ENCODE measurements at places on chromosomes 11 and 22. TPM values are rescaled to one million over a fixed set of nuclear protein-coding genes. Genes with fewer than 3 reads are reported as not detected.
A peak's percentile ranks its signal among the peaks of the same experiment; 100 is the strongest.

DNA sequence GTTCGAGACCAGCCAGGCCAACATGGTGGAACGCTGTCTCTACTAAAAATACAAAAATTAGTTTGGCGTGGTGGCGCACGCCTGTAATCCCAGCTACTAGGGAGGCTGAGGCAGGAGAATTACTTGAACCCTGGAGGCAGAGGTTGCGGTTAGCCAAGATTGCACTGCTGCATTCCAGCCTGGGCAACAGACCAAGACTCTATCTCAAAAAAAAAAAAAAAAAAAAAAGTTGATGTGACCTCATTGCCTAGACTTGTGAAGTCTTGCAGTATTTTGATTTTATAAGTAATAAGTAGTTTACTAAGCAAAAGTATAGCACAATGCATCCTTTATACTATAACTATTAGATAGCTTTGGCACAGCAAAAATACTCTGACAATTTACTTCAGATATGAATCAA, 9.9 kb upstream of the CUL5 start:
- no peak overlapping the region for H3K4me3 ChIP-seq
- H3K27me3 ChIP-seq, result no peaks in the 10 kb centered on the region
- no peak overlapping the region for H3K27ac ChIP-seq
- no peaks in the 10 kb centered on the region for H3K36me3 ChIP-seq

GRCh38 chr11:95531116-95531515, 258.5 kb downstream of the FAM76B start:
- no peaks in the 10 kb centered on the region for H3K4me1 ChIP-seq
- no peaks in the 10 kb centered on the region for H3K27me3 ChIP-seq

- H3K4me3 ChIP-seq, result peak within 1 kb of the TSS; percentile 96
- no peaks in the 10 kb centered on the region for H3K36me3 ChIP-seq
- H3K4me1 ChIP-seq, result peaks cover 13% of the 10 kb centered on the region
- DNase-seq, result peak; percentile 54
- H3K27ac ChIP-seq, result peak within 1 kb of the TSS; percentile 84
Measured at GRCh38 chr11:32892355-32893092, at the start of gene QSER1. QSER1 (plus strand) TSS chr11:32892811; CDS start chr11:32893126, 315 bp downstream.

- H3K36me3 ChIP-seq, result no peaks in the 10 kb centered on the region
- H3K4me3 ChIP-seq, result no peak overlapping the region
- H3K27me3 ChIP-seq, result no peaks in the 10 kb centered on the region
- H3K4me1 ChIP-seq, result peaks cover 12% of the 10 kb centered on the region
- no peak overlapping the region for H3K27ac ChIP-seq
Measured at GRCh38 chr22:38881464-38881871, 9.5 kb upstream of the CBX6 start.

- H3K4me3 ChIP-seq, result no peak overlapping the region
- H3K4me1 ChIP-seq, result peaks cover 3% of the 10 kb centered on the region
- H3K27ac ChIP-seq, result no peak overlapping the region
- peak; percentile 15 for DNase-seq
- no peaks in the 10 kb centered on the region for H3K27me3 ChIP-seq
Measured at GRCh38 chr11:28009996-28010395, 98.0 kb downstream of the KIF18A start.

GRCh38 chr11:12543596-12544415, 130.4 kb upstream of the TEAD1 start:
- H3K4me3 ChIP-seq, result no peak overlapping the region
- peaks cover 37% of the 10 kb centered on the region for H3K4me1 ChIP-seq
- H3K27ac ChIP-seq, result no peak overlapping the region
- H3K36me3 ChIP-seq, result no peaks in the 10 kb centered on the region
- H3K27me3 ChIP-seq, result no peaks in the 10 kb centered on the region

DNA sequence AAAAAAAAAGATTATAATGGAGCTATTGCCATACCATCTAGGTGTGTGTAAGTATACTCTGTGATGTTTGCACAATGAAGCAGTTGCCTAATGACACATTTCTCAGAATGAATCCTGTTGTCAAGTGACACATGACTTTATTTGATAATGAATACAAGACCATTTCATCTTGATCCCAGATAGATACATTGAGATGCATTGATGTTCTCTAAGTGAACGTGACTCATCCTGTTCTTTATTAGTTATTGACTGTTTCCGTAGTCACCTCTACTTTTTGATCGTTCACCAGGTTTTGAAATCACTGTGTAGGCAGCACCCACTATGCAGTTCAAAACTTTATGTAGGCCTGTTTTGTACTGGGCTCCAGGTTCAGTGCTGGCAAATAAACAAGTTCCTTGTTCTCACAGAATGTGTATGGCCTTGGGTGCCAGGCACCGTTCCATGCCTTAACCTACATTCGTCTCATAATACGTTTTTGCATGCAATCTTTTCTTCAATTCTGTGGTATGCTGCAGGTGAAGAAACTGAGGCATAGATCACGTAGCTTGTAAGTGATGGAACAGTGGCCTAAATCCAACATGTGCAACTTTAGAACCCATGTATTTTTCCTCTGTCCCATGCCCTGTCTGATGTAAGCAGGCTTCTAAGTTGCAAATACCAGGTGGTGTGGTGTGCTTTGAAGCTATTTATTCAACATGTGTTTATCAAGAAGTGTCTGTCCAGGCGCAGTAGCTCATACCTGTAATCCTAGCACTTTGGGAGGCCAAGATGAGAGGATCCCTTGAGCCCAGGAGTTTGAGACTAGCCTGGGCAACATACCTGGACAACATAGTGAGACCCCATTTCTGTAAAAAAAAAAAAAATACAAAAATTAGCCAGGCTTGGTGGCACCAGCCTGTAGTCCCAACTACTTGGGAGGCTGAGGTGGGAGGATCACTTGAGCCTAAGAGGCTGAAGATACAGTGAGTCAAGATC, 10.4 kb downstream of the SREBF2 start:
- no peaks in the 10 kb centered on the region for H3K4me1 ChIP-seq
- no peak for DNase-seq
- no peak overlapping the region for H3K4me3 ChIP-seq
- no peaks in the 10 kb centered on the region for H3K27me3 ChIP-seq
- no peak overlapping the region for H3K27ac ChIP-seq

- no peaks in the 10 kb centered on the region for H3K36me3 ChIP-seq
- H3K4me1 ChIP-seq, result no peaks in the 10 kb centered on the region
Measured at GRCh38 chr11:93983542-93984195, 37.5 kb upstream of the HEPHL1 start.

GRCh38 chr11:67083786-67084366, 27.2 kb downstream of the RHOD start:
- H3K27ac ChIP-seq, result no peak overlapping the region
- no peak for DNase-seq
- H3K27me3 ChIP-seq, result no peaks in the 10 kb centered on the region
- no peaks in the 10 kb centered on the region for H3K36me3 ChIP-seq

DNA sequence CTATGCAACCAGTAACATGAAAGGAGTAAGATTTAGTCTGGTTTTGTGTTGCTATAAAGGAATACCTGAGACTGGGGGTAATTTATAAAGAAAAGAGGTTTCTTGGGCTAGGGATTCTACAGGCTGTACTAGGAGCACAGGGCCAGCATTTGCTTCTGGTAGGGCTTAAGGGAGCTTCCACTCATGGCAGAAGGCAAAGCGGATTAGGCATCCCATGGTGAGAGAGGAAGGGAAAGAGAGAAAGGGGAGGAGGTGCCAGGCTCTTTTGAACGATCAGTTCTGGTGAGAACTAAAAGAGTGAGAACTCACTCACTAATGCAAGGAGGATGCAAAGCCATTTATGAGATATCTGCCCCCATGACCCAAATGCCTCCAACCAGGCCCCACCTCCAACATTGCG, 283.2 kb downstream of the OPCML start:
- no peaks in the 10 kb centered on the region for H3K27me3 ChIP-seq
- H3K36me3 ChIP-seq, result no peaks in the 10 kb centered on the region
- no peak overlapping the region for H3K27ac ChIP-seq
- H3K4me3 ChIP-seq, result no peak overlapping the region
- DNase-seq, result no peak
- no peaks in the 10 kb centered on the region for H3K4me1 ChIP-seq

DNA sequence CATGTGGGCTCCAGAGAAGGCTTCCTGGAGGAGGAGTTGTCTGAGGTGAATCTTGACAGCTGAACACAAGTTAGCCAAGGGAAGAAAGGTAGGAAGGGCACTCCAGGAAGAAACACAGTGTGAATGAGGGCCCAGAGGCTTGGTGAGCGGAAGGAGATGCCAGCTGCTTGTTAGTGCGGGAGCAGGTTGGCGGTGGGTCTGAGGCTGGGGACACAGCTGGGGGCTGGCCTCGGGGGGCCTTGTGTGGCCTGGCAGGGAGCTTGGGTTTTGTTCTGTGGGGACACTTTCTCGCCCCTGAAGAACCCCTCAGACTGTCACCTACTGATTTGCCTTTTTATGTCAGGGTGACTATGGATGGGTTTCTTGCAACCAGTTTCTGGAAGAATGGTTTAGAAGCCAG, 160.0 kb downstream of the ST3GAL4 start:
- H3K27ac ChIP-seq, result no peak overlapping the region
- no peak for DNase-seq
- H3K4me1 ChIP-seq, result no peaks in the 10 kb centered on the region
- H3K4me3 ChIP-seq, result no peak overlapping the region
- no peaks in the 10 kb centered on the region for H3K27me3 ChIP-seq

- no peak for DNase-seq
- peaks cover 14% of the 10 kb centered on the region for H3K27me3 ChIP-seq
- no peak overlapping the region for H3K4me3 ChIP-seq
- no peaks in the 10 kb centered on the region for H3K36me3 ChIP-seq
Measured at GRCh38 chr11:44971185-44971584, 20.5 kb upstream of the TP53I11 start.

- DNase-seq, result no peak
- no peaks in the 10 kb centered on the region for H3K4me1 ChIP-seq
- no peak overlapping the region for H3K4me3 ChIP-seq
- H3K27ac ChIP-seq, result no peak overlapping the region
- H3K36me3 ChIP-seq, result no peaks in the 10 kb centered on the region
Measured at GRCh38 chr11:117668321-117668751, 128.7 kb downstream of the DSCAML1 start.

- no peaks in the 10 kb centered on the region for H3K36me3 ChIP-seq
- no peak overlapping the region for H3K27ac ChIP-seq
- H3K4me1 ChIP-seq, result no peaks in the 10 kb centered on the region
- no peaks in the 10 kb centered on the region for H3K27me3 ChIP-seq
- DNase-seq, result no peak
- H3K4me3 ChIP-seq, result no peak overlapping the region
Measured at GRCh38 chr11:79117488-79117887, 323.3 kb downstream of the TENM4 start.

DNA sequence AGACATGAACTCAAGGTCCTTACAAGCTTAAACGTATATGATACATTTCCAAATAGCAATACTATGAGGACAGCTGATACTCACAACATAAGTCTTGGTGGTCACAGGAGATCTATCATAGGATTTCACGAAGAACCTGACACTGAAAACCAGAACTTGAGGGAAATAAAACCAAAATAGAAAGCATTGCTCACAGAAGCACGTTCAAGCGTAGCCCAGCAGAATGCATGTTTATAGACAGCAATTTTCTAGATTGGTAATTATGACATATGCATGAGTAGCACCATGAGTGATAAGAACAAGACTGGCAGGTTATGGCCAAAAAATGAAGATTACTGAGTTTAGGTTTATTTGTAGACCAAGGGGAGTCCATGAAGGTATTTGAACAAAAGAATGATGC, 243.5 kb downstream of the ETS1 start:
- H3K4me1 ChIP-seq, result no peaks in the 10 kb centered on the region
- H3K4me3 ChIP-seq, result no peak overlapping the region
- DNase-seq, result no peak
- H3K36me3 ChIP-seq, result no peaks in the 10 kb centered on the region

GRCh38 chr11:115518983-115519628, 14.9 kb upstream of the CADM1 start:
- DNase-seq, result no peak
- no peaks in the 10 kb centered on the region for H3K4me1 ChIP-seq
- H3K27ac ChIP-seq, result no peak overlapping the region
- H3K27me3 ChIP-seq, result peaks cover 2% of the 10 kb centered on the region

GRCh38 chr22:21975273-21975672, 7.3 kb downstream of the TOP3B start:
- no peak for DNase-seq
- H3K4me1 ChIP-seq, result no peaks in the 10 kb centered on the region
- H3K27ac ChIP-seq, result no peak overlapping the region
- H3K4me3 ChIP-seq, result no peak overlapping the region
- H3K27me3 ChIP-seq, result no peaks in the 10 kb centered on the region

DNA sequence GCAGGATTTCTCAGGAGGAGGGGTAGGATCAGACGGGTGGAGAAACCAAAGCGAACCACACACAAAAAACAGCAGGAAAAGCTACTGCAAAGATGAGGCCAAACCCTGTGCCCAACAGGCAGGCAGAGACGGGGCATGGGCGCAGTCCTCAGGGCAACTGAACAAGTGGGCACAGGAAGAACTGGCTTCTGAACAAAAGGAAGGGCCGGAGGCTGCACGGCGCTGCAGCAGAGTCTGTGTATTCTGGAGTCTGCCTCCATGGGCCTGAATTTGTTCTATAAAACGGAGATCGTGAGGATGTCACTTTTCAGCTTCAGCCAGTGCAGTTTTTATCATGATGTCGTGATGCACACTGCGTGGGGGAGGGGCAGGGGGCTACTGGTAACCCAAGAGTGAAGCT, 1026.0 kb downstream of the TBC1D22A start:
- no peaks in the 10 kb centered on the region for H3K36me3 ChIP-seq
- DNase-seq, result no peak
- H3K4me3 ChIP-seq, result no peak overlapping the region
- H3K4me1 ChIP-seq, result no peaks in the 10 kb centered on the region
- no peaks in the 10 kb centered on the region for H3K27me3 ChIP-seq
- no peak overlapping the region for H3K27ac ChIP-seq

Gene GLYATL2
- 1.3 TPM for total RNA-seq

Gene F2
- not detected for total RNA-seq

Gene POLDIP3
- total RNA-seq, result 31.0 TPM

Gene ZBTB44
- 43.9 TPM for total RNA-seq

Gene GSTT4
- total RNA-seq, result not detected

Gene ELMOD1
- total RNA-seq, result 0.17 TPM

Gene SPI1
- not detected for total RNA-seq
